ENCODE measurements at places on chromosomes 1 and 21.

- peak; percentile 58 for DNase-seq
Observed at GRCh38 chr1:234676103-234676594, 66.2 kb upstream of the IRF2BP2 start.

DNA sequence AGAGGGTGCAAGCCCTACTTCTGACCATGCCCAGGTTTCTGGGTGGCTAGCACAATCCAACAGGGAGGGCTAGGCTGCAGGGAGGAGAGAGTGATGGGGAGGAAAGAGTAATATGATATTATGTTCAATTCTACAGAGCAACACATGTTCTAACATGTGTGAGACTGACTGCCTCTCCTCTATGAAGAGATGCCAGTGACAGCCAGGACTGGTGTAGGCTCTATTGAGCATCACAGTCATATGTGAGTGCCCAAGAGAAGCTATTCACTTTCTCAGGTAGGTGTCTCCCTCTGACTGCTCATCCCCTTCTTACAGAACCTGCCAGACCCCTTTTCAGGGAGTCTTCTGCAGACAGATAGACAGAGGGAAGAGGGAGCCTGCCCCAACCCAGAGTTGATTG lies 446.1 kb downstream of the SIPA1L2 start:
- no peak for DNase-seq

DNA sequence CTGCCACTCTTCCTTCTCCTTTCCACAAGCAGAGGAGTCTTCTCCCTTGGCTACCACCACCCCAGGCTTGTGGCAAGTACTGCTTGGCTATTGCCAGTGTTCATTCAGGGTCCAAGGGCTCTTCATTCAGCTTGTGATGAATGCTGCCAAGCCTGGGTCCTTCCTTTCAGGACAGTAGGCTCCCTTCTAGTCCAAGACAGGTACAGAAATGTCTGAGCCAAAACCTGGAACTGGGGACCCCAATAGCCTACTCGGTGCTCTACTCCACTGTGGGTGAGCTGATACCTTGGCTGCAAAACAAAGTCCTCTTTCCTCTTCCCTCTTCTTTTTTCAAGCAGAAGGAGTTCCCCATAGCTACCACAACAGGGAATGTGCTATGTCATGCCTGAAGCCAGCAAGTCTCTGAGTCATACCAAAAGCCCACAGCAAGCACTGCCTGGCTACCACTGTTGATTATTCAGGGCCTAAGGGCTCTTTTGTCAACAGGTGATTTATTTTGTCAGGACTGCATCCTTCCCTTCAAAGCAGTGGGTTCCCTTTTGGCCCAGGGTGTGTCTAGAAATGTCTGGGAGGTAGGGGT lies 268.9 kb downstream of the HHAT start:
- no peak for DNase-seq

GRCh38 chr1:227559499-227559898 lies 3.9 kb upstream of the ZNF678 start:
- no peak for DNase-seq

DNA sequence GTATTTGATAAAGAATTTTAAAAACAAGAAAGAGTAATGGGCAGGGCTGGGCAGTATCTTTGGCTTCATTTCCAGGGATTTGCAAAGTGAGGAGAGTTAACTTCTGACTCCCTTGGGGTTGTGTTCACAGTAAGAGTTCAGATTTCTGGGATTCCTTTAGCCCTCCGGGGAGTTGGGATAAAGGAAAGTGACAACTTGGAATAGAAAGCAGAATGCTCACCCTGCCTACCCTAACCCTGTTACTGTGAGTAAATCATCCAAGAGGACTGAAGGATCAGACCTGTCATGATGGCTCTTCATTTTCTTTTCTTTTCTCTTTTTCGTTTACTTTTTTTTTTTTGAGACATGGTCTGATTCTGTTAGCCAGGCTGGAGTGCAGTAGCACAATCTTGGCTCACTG lies 76.1 kb downstream of the CACHD1 start:
- DNase-seq: no peak

- DNase-seq: no peak
Observed at GRCh38 chr1:185964946-185965345, 230.8 kb downstream of the HMCN1 start.

DNA sequence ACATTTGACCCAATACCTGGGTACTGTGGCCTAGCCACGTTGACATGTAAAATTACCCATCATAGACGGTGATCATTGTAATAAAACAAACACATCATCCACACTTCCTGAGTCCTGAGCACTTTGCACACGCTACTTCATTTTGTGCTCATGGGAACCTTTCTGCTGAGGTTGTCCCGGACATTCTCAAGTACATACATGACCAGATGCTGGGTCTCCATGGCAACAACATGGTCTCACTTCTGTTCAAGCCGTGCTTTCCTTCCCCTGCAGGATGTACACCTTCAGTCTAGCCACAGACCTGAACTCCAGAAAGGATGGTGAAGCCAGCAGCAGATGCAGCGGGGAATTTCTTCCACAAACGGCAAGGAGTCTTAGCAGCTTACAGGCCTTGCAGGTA lies 22.7 kb downstream of the UBASH3A start:
- peak; percentile 46 for DNase-seq

- peak; percentile 82 for DNase-seq
Observed at GRCh38 chr21:45136927-45137611, 62.7 kb downstream of the ADARB1 start.

DNA sequence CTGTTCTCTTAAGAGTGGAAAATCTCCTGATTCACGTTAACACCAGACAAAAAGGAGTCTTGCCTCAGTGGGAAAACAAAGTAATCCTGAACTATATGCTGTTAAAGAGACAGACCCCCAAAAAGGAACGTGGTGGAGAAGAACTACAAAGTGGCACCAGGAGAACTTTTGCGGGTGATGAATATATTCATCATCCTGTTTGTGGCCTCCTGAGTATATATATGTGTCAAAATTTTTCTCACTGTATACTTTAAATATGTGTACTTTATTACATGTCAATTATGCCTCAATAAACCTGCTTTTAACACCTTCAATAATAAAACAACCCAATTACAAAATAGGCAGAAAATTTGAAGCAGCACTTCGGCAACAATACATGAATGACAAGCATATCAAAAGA lies 31.1 kb downstream of the ZNF644 start:
- DNase-seq: no peak

- DNase-seq: no peak
Observed at GRCh38 chr1:234886081-234886984, 242.3 kb downstream of the TOMM20 start.

GRCh38 chr21:36698385-36698980 lies 432 bp upstream of the SIM2 start:
- no peak for DNase-seq

- no peak for DNase-seq
Observed at GRCh38 chr1:110035236-110035752, 870 bp downstream of the STRIP1 start.

DNA sequence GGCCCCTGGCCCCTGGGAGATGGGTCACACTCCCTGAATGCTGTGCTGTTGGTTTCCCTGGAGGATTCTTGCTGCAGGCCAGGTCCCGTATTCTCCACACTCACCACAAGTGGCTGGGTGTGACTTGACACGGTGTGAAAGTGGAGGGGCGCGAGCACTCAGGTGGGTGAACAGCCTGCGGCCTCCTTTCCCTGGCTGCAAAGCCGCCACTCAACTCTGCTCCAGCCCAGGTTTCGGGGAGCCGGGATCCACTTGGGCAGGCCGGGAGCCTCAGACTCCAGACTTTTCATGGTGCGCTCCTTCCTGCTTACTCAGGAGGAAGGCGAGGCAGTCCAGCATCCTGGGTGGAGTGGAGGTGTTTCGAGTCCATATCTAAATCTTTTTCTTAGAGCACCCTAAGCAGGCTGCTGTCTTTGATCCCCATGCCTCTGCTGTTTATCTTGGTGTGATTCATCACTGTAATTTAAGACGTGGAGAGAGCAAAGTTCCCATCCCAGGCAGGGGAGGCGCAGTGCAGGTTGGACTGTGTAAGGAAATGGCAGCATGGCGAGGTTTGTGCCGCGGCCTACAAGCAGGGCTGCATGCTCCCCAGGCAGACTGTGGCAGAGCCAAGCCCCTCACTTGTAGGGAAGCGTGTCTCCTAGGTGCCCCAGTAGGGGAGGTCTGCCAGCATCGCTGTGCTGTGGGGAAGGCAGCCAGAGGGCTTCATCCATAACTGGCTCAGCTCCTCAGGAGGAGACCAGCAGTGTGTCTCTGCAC lies 29.6 kb downstream of the VANGL1 start:
- DNase-seq: peak; percentile 50

GRCh38 chr1:27668121-27668807 lies 3.7 kb downstream of the IFI6 start:
- no peak for DNase-seq

DNA sequence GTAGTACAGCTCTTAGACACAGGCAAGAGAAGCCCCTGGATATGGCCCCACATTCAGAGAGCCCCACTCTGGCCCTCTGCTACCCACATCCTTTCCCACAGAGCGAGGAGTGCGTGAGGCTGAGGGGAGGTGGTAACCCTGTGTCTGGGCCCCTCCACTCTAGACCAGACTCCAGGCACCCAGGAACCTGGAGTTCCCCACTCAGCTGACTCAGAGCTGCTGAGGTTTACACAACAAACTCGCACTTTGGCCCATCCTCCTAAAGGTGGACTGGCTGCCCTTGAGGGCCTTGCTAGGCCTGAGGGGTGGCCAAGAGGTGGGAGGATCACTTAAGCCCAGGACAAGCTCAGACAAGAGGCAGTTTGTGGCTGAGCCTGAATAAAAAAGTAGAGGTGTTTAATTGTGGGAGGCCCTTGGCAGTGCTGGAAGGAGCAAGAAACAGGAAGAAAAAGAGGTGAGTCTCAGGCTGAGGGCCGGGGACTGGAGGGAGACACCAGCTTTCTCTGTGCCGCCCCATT lies 10.7 kb downstream of the MR1 start:
- DNase-seq: no peak

- no peak for DNase-seq
Observed at GRCh38 chr1:206446688-206447421, 23.4 kb upstream of the IKBKE start.

DNA sequence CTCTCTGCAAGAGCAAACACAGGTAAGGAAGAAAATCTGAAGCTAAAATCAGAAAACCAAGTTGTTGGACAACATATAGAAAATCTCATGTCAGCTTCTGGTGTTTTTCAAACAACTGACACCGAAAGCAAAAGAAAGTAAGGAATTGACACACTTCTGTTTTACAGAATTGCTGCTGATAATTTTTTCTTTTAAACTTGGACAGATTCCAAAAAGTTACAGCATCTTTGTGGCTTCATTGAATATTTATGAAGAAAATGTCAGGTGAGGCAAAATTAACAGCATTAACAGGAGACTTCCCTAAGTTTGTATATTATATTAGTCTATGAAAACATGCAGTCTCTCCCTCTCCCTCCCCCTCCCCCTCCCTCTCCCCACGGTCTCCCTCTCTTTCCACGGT lies 14.9 kb upstream of the CTSS start:
- no peak for DNase-seq

DNA sequence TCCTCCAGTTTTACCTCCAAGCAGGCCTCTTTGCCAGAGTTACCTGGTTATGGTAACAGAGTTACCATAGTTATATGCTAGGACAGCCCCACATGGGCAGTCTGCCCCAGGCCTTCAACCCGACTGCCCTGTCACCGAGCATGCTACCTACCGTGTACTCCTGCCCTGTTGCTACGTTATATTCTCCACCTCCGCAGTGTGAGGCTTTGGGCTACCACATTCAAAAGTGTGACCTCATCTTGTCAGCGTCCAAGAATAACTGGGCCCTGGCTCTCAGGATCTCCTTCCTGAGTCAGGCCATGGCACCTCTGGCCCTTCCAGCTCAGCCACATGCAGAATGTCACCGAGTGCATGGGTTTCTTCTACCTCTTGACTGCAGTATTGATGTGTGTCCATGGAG lies 8.9 kb downstream of the MAPKAPK2 start:
- DNase-seq: no peak

GRCh38 chr21:31346256-31346821 lies 2.3 kb upstream of the TIAM1 start:
- DNase-seq: no peak
